ENCODE measurements at places on chromosomes 6 and 20.

GRCh38 chr6:61901748-61902147 lies 384.3 kb downstream of the KHDRBS2 start:
- DNase-seq = no peak

GRCh38 chr6:15527838-15528617 lies 134.8 kb downstream of the DTNBP1 start:
- DNase-seq = no peak

DNA sequence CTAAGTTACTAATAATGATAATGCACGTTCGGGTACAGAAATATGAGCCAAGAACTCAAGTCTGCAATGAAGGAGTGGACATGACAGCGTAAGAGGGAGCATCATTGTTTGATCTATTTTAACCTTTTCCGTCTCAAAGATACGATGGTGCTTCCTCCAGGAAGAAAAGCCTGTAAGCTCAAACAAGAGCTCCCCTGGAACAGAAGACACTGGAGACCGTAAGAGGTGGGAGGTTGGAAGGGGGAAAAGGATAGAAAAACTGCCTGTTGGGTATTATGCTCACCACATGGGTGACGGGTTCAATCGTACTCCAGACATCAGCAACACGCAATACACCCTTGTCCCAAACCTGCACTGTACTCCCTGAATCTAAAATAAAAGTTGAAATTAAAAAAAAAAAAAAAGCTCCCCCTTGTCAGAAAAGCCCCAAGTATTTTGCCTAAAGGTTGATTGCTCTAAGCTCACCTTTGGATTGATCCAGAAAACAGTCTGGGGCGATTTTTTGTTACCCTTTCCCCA lies 180.5 kb downstream of the TRIM27 start:
- DNase-seq = no peak

- DNase-seq = no peak
Observed at GRCh38 chr6:112956696-112957535, 609.8 kb downstream of the RFPL4B start.

DNA sequence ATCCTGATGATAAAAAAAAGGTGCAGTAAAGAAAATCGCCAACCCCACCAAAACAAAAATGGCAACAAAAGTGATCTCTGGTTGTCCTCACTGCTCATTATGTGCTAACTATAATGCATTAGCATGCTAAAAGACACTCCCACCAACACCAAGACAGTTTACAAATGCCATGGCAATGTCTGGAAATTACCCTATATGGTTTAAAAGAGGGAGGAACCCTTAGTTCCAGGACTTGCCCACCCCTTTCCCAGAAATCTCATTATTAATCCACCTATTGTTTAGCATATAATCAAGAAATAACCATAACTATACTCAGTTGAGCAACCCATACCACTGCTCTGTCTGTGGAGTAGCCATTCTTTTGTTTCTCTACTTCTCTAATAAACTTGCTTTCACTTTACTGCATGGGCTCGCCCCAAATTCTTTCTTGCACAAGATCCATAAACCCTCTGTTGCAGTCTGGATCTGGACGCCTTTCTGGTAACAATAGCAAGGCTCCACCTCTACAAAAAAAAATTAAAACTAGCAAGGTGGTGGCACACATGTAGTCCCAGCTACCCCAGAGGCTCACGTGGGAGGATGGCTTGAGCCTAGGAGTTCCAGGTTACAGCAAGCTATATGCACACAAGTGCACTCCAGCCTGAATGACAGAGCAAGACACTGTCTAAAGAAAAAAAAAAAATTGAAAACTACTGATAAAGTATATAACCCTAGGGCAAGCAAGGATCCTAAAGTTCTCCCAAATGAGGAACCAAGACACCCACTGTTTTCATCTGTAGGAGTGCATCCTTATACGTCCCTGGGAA lies 278.8 kb upstream of the JARID2 start:
- no peak for DNase-seq

GRCh38 chr6:141394565-141395051 lies 738.1 kb upstream of the GJE1 start:
- no peak for DNase-seq

DNA sequence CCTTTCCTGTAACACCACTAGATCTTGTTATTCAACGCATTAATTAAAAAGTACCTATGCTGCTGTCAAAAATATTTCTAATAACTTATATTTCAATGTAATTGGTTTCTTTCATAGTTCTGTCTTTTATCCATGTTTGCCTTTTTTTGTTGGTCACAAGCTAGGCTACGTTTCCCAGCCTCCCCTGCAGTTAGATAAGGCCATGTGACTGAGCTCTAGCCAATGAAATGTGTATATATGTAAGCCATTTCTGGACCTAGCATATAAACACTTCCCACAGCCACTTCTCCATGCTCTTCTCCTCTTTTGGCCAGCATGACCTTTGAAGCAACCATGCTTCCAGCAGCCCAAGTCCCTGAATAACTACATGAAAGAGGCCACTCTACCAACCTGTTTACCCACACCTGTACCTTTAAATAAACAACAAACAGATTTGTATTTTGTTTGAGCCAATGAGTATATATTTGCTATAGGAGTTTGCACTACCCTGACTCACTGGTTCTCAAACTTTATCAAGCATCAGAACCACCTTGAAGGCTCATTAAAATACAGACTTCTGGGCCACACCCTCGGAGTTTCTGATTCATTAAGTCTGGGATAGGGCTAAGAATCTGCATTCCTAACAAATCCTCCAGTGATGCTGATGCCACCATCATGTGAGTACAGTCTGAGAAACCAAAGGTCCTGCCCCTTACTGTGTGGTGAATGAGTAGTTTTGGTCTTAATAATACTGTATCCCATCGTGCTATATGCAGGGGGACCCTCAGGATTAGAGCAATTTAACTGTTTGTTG lies 45.6 kb upstream of the BEND6 start:
- no peak for DNase-seq

DNA sequence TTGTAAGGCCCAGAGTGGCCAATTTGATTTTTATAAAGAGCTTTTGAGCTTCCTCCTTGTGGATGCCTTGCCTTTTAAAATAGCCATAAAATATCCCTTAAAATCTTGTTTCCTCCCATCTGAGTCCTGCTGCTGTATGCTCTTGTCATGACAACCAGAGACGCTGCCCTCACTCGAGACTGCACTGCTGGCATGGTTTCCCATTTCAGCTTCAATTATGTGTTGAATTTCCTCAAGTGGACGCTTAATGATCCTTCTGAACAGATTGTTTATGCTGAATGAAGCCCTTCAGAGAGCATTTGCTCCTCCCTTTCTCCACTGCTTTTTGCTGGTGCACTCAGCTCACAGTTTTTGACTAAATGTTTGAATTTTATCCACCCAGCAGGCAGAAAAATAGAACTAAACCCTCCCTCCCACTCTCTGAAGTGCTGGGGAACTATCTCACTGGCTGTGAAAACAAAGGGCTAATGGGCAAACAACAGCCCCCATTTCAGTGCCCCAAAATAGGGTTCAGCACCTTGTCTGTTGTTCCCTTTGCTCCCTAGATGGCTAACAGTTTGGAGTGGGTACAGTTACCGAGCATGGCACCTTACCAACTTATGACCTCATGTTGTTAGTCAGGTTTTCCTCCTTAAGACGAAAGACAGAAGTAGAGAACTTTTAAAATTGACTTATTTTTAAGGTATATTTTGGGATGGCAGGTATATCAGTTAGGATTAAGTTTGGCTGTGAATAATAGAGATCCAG lies 45.5 kb upstream of the RNF8 start:
- DNase-seq = no peak

- DNase-seq = no peak
Observed at GRCh38 chr6:35808688-35809087, 3.5 kb downstream of the LHFPL5 start.

DNA sequence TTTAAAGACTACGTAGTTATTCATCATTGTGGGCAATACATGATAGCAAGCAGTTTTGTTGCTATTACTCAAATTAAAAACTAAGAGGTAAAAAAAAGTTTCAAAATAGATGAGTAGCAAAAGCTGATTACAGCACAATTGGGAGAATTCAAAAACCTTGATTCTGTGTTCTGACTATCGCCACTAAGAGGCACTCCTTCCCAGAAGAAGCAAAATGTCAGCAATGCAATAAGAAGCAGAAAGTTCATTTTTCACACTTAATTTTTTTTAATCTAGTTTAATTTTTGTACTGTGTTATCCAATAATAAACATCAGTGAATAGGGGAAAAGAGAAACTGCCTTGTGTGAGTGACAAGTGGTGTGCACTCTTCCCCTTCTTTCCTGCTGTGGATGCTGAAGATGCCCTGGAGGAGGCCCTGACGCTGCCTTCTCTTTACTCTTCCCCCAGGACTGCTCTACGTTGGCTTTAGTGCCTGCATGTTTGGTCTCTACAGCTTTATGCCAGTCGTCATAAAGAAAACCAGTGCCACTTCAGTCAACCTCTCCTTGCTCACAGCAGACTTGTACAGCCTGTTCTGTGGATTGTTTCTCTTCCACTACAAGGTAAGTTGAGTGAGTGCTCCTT lies 263.2 kb upstream of the PLN start:
- DNase-seq = no peak

DNA sequence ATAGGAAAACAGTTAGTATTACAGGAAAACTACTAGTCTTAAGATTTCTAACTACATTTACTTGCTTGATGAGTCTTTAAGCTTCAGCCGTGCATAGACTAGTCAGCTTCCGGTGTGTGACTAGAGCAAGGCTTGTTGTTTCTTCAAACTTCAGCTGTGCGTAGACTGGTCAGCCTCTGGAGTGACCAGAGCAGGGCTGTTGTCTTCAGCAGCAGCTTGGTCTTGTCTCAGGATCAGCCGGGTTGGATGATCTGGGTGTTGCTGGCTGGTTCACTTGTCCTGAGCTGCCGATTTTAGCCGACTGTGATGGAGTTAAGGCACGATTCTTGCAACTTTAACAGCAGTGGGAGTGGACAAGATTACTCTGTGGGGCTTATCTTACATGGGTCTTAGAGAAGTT lies 44.7 kb downstream of the HLA-C start:
- DNase-seq = no peak

- DNase-seq = no peak
Observed at GRCh38 chr6:45791211-45792168, 224.2 kb downstream of the CLIC5 start.

DNA sequence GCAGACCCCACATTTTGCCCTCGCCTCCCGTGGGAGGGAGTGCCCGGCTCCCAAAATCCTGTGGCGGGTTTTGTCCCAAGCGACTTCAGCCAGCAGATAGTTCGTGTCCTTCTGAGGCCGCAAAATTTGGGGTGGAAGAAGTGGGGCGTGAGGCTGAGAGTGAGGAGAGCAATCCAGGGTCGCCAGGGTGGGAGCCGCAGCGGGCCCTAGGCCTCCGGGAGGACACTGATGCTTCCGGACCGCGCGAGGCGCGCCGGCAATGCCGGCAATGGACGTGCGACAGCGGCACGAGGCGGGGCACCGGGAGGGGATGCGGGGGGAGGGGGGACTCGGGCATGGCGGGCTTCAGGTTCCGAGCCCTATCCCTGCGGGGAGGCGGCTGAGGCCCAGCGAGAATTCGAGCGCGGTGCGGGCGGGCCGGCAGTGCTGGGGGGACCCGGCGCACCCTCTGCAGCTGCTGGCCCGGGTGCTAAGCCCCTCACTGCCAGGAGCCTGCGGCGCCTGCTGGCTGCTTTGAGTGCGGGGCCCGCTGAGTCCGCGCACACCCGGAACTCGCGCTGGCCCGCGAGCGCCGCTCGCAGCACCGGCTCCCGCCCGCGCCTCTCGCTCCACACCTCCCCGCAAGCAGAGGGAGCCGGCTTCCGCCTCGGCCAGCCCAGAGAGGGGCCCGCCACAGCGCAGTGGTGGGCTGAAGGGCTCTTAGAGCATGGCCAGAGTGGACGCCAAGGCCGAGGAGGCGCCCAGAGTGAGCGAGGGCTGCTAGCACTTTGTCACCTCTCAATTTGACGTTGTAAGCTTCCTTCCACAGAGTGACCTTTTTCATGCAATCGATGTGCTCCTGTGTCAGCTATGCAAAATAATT lies 143.8 kb downstream of the LPA start:
- peak; percentile 16 for DNase-seq

DNA sequence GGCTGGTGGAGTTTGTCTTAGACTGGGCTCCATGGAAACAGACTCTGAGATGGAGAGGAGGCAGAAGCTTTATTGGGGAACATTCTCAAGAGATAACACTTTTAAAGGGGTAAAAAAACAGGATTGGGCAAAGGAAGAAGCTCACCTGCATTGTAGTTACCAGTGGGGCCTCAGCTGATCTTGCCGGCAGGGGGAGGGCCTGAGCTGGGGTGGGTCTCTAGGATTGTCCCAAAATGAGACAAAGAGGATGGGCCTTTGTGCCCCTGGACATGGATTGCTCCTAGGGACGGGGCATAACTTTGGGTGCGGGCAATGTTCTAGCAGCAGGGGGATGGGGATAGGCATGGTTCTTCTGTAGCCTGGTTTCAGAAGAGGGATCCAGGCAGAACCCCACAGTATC lies 12.5 kb downstream of the SGK2 start:
- no peak for DNase-seq

GRCh38 chr6:111183702-111184517 lies 96.6 kb downstream of the SLC16A10 start:
- DNase-seq = no peak

- DNase-seq = no peak
Observed at GRCh38 chr6:36252005-36252404, 17.9 kb upstream of the PNPLA1 start.

Measured in NCI-H1048 (cell line).